ENCODE measurements at places on chromosomes 5 and 9. TPM values are rescaled to one million over a fixed set of nuclear protein-coding genes. Genes with fewer than 3 reads are reported as not detected.

Gene GDF9
- 0.88 TPM for polyA plus RNA-seq

Gene PTGS1
- polyA plus RNA-seq: 14.6 TPM

Gene DIRAS2
- polyA plus RNA-seq: not detected

Gene DDX4
- 0.07 TPM for polyA plus RNA-seq

Measured in B cell (primary cell).